ENCODE measurements at places on chromosomes 2 and 18. TPM values are rescaled to one million over a fixed set of nuclear protein-coding genes. Genes with fewer than 3 reads are reported as not detected.

DNA sequence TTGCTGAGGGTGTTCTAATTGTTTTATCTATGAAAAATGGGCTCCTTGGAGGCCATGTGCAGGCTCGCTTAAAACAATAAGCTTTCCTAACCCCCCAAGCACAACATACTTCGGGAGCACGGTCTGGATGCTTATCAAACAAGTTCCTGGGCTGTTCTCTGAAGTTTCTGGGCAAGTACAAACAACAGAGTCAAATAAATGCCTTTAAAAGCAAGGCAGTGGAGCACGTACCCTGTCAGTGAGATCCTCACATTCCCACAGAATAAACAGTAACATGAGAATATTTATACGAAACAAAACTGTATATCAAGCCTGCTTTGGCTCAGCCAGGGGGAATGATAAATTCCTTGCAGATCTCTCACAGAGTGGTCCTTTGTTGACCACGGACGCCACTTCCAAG, 44.8 kb downstream of the FTCDNL1 start:
- DNase-seq, result no peak

- DNase-seq, result peak; percentile 71
These were observed 2.6 kb downstream of the HS6ST1 start for GRCh38 chr2:128315829-128316776.

DNA sequence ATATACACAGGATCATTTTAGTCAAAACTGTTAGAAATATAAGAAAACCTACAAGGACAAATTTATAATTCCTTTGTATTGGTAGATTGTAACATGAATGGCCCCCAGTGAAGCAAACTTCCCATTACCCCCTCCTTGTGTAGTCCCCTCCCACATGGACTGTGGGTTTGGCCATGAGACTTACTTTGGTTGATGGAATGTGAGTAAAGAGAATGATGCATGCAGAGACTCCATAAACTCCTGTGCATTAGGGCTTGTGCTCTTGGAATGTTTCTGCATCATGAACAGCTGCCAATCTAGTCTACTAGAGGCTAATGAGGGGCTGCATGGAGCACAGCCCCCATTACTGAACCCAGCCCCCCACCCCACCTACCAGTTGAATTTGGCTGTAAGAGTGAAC, 8.3 kb upstream of the TGFA start:
- no peak for DNase-seq

GRCh38 chr2:176085861-176086771, 2.4 kb upstream of the EVX2 start:
- DNase-seq, result peak; percentile 70

GRCh38 chr18:37341016-37341415, 224.6 kb downstream of the CELF4 start:
- no peak for DNase-seq

DNA sequence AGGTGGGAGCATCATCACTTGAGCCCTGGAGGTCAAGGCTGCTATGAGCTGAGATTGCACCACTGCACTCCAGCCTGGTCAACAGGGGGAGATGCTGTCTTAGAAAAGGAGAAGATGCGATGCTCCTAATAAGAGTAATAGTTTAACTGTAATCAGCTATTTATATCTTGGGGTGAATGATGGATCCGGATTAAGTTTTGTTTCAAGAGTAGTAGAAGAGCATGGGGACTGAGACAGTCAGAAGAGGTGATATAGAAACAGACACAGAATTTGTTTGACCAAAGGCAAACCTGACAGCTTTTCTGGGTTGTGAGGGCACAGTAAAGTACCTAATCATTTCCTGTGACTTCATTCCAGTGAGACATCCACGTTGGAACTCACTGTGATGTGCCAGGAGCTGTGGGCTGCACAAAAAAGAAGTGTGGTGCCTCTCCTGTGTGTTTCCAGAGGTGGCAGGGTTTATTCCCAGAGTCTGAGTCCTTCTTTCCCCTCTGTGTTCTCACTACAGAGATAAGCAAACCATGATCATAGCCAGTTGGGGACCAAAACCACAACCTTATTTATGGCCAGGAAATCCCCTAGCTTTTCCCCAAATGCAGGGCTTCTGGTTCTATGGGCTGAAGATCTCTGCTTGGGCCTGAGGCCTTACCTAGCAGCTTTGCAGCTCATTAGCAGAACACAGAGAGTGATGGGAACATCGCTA, 113.7 kb downstream of the XRCC5 start:
- peak; percentile 37 for DNase-seq

GRCh38 chr2:85583667-85584353, 421 bp upstream of the VAMP5 start:
- DNase-seq, result no peak

DNA sequence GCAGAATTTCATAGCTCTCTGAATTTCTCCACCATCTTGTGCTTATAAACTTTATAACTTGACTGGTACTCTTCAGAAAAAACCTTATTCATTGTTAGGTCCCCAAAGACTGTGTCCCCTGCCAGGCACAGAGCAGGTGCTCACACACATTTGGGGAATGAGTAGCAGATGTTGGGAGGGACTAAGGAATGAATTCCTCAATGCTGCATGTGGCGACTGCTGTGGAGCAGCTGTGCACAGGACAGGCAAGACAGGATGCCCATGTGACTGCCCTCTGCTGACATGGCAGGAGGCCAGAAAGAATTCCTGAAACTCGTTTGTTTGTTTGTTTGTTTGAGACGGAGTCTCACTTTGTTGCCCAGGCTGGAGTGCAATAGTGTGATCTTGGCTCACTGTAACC, 122.3 kb upstream of the ITGA6 start:
- DNase-seq, result no peak

DNA sequence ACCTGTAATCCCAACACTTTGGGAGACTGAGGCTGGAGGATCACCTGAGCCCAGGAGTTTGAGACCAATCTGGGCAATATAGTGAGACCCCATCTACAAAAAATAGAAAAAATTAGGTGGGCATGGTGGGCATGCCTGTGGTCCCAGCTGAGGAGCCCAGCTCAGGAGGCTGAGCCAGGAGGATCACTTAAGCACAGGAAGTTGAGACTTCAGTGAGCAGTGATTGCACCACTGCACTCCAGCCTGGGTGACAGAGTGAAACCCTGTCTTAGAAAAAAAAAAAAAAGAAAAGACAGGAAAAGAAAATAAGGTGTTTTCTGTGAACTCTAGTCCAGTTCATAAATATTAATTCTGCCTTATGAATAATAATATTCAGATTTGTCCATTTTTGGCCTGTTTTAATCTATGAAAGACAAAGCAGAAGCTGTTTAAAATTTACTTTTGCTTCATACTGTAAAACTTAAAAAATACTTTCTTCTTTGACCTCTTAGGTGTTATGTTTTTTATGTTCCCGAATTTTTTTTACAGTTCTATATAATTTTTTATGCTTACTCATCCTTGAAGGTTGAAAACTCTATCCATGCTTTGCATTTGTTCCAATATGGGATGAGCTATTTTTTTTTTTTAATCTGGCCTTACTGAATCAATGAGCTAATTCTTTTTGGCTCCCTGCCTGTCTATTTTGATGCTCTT, 8.4 kb upstream of the ANXA4 start:
- no peak for DNase-seq

- no peak for DNase-seq
These were observed 65.6 kb downstream of the EHD3 start for GRCh38 chr2:31299547-31299946.

DNA sequence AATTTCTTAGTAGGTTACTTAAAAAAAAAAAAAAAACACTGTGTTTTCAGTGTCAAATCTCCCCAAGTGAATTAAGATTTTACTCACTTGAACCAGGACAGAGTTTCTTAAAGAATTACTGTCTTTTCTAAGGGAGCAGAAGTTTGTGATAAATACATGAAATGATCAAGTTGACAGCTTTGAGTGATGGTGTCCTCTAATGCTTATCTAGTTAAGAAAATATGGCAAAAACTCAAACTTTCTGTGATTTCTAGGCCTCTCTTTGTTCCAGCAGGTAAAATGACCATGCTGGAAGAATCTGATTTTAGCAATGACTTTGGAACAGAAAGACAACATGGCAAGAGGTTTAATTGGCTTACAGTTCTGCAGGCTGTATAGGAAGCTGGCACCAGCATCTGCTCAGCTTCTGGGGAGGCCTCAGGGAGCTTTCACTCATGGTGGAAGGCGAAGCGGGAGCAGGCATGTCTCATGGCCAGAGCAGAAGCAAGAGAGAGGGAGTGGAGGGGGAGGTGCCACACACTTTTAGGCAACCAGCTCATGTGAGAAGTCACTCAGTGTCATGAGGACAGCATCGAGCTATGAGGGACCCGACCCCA, 6.6 kb downstream of the MAPRE2 start:
- no peak for DNase-seq

RIT2 gene
- not detected for total RNA-seq

PID1 gene
- 0.79 TPM for total RNA-seq

USP14 gene
- 50.4 TPM for total RNA-seq

SERPINB2 gene
- total RNA-seq, result 45.2 TPM

EVX2 gene
- 0.10 TPM for total RNA-seq
